ENCODE measurements at places on chromosomes 1 and 21.

- DNase-seq = no peak
Measured at GRCh38 chr1:95496773-95497172, 262.8 kb downstream of the RWDD3 start.

DNA sequence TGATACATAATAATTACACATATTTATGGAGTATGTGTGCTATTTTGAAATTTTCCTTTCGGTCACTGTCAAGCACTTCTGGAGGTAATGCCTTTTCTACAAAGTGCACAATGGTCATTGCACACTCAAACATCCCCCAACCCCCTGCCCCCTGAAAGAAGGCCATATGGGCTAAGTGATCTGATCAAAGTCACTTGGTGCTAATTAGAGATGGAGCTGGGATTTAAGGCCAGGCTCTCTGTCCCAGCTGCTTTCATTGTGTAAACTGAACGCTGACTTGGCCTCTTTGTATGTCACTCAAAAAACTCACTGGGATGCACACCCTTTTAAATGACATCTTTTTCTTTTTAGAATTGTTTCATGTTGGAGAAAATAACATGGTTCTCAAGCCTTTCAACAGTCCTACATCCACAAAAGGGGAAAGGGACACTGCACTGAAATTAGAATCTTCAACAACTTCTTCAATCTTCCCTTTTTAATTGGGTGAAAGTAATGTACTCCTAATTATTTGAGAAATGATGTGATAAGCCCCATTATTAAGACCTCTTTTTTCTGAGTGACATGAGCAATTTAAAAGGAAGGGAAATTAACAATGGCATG lies 149.2 kb downstream of the ST6GALNAC5 start:
- DNase-seq = no peak

GRCh38 chr21:14737922-14738321 lies 191.8 kb upstream of the SAMSN1 start:
- DNase-seq = no peak

GRCh38 chr1:205687242-205687641 lies 6.9 kb upstream of the SLC45A3 start:
- no peak for DNase-seq

GRCh38 chr1:77683160-77684148 lies 996 bp upstream of the ZZZ3 start:
- peak; percentile 96 for DNase-seq

DNA sequence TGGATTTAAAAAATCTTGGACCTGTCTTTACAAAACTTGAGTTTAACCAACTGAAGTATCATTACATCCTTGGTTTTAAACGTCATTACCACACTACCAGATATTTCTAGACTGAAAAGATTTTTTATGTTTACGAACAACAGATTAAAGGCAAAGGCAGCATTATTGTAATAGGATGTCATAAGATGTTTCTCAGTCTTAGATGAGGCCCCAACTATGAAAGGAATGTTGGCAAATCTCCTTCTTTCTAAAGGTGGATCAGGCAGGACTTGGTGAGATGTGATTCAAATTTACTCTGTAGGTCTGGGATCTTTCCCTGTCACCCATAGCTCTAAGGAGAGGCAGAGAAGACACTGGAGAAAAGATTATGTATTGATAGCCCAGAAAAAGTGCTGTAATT lies 417.9 kb downstream of the PTBP2 start:
- DNase-seq = no peak

DNA sequence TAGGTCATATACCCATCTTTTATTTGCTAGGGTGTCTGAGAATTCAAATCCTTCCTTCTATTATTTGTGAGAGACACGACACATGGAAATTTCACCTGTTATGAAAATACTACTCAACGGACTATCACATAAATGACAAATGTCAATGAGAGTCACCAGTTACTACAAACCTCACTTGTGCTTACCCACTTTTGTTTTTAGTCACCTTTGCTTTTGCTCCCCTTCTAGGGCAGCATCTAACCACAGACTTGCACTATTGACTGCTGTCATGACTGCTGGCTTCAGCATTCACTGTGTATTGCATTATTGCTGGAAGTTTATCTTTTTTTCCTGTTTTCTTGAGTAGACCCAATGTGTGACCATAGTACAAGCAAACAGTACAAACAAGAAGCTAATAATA lies 1048.0 kb downstream of the PLA2G4A start:
- DNase-seq = no peak

GRCh38 chr1:116680752-116681151 lies 13.2 kb upstream of the IGSF3 start:
- no peak for DNase-seq
